ENCODE measurements at places on chromosomes 16 and 17.

DNA sequence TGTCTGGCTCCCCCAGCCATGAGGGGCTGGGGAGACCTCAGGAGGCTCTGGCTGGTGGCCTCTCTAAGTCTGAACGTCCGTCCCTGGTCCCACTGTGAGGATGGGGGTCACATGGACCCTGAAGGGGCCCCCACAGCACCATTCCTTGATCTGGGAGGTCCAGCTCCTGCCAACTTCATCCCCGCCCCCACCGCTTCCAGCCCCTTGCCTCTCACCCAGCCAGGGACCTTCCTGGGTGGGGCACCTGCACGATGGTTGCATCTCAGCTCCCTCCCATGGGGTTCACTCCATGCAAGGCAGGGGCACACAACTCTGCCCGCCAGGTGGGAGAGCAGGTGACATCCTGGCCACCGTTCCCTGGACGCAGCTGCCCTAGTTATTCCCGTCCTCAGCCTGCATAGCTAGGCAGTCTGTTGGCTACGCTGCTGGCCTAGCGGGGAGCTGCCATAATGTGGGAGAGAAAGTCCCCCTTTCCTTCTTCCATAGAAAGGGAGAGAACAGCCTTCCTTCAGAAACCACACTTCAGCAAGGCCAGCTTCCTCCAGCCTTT, 217.9 kb upstream of the RPL38 start:
- no peak for DNase-seq

DNA sequence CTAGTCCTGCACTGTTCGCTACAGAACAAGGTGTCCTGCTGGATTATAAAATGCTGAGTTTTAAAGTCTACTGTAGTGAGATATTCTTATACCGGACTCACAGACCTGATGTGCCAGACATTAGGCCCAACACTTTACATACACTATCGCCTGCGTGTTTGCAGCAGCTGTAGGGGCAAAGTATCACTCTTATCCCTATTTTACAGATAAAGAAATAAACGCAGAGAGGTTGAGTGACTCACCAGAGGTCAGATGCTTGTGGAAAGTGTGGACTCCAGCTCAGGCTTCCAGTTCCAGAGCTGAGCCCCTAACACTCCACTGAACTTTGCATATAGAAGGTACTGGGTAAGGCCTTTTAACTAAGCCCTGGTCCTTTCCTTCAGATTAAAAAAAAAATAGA, 47.4 kb downstream of the PLXDC1 start:
- no peak for DNase-seq

- DNase-seq: peak; percentile 30
Measured at GRCh38 chr16:31072540-31073141, 1.4 kb downstream of the ZNF668 start.

DNA sequence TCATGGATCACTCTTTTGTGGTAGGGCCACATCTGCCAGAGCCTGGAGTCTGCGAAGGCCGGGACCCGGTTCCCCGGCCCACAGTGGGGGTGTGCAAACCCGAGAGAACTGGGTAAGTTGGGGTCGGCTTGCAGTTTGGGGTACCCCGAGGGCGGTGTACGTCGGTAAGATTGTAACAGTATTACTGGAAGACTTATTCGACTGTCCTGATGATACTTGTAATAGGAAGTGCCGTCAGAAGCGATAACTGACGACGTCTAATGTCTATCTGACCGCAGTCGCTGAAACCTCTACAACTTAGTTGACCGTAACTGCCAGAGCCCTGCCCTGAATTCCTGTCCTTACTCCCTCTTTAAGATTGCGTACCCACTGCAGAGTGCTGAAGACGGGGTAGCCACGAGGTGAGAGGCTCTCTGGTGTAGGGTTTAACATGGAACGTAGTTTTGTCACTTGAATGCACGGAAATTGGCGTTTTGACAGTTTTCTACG, 24.0 kb downstream of the TRPV2 start:
- DNase-seq: no peak

DNA sequence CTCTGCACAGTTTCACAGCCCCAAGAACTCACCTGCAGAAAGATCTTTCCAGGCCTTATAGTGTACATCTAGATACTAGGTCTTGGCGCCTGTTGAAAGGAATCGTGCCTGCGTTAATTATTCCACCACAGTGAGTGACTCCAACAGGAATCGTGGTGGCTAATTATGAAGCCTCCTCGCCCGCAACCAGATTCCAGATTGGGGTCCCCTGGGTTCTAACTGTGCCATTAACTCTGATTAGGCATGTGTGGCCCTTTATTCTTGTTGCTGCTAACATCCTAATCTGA, 295.3 kb upstream of the MAF start:
- no peak for DNase-seq

- no peak for DNase-seq
Measured at GRCh38 chr16:24728011-24728410, 1.4 kb upstream of the TNRC6A start.

DNA sequence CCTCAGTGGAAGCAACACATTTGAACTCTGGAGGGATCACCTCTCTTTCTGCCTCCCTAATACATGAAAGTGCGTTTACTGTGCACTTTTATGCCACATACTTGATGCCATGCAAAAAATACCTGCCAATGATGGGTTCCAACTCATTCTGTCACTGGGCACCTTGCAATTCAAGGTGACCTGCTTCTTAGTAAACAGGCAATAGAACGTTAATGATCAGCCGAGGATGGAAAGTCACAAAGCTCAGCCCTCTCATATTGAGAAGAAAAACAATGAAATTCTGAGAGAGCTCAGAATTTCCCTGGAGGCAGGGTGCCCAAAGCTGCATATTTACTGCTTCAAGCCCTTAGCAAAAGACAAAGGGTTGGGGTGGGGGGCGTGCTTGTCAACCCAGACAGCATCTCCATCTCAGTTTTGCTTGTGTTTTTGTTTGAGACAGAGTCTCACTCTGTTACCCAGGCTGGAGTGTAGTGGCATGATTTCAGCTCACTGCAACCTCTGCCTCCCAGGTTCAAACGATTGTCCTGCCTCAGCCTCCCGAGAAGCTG, 23.2 kb downstream of the LITAF start:
- no peak for DNase-seq

DNA sequence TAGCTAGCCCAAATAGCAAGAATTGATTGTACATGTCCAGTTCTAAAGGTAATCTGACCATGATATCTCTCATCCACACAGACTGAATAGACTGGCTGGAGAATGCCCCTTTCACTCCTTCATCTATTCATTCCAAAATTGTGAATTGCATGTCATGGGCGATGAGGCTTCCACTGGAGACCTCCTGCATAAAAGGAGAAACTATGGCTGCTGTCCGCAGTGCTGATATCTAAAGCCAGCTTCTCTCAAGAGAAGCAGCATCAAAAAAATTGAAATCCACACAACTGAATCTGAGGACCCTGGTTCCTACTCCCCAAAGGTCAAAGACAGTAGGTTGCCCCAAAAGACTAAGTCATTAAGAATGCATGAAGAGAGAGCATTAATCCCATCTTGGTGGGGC, 7.9 kb upstream of the SCNN1G start:
- no peak for DNase-seq

GRCh38 chr16:70331588-70332358, 14.9 kb upstream of the DDX19A start:
- DNase-seq: peak; percentile 36

GRCh38 chr17:72430611-72431432, 310.0 kb downstream of the SOX9 start:
- DNase-seq: peak; percentile 42

- DNase-seq: peak; percentile 63
Measured at GRCh38 chr17:8060274-8060673, 21.4 kb downstream of the ALOX15B start.

DNA sequence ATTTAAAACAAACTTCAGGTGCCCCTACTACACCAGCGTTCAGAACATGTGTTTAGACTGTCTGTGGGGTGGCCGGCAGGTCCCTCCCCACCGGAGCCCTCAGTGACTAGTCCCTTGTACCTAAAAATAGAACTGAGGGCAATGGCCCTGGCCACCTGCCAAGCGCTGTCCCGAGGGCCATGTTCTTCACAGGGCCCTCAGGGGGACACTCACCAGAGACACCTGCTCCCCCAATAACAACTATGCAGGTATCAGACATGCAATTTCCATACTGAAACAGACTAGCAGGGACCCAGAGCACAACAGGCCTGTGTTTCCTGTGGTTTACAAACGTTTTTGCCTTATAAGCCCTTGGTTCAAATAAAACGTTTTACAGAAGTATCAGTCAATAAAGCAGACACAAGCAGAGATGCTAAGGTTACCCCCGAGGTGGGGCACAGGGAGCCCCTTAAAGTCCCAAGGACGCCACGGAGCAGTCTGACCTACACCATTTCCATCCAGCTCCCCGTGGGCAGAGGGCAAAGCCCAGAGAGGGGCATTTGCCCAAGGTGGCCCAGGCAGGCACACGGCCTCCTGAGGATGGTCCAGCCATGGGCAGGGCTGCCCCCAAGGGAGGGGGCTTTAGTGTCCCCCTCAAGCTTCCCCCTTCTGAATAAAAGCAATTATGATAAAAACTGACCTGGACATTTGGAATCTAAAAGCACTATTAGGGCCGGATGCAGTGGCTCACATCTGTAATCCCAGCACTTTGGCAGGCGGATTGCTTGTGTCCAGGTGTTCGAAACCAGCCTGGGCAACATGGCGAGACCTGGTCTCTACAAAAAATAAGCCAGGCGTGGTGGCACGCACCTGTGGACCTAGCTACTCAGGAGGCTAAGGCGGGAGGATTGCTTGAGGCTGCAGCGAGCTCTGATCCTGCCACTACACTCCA, 896 bp upstream of the MYLK3 start:
- no peak for DNase-seq

GRCh38 chr16:74844041-74844980, 69.7 kb upstream of the FA2H start:
- no peak for DNase-seq

GRCh38 chr16:82638095-82638798, 11.5 kb downstream of the CDH13 start:
- DNase-seq: no peak

DNA sequence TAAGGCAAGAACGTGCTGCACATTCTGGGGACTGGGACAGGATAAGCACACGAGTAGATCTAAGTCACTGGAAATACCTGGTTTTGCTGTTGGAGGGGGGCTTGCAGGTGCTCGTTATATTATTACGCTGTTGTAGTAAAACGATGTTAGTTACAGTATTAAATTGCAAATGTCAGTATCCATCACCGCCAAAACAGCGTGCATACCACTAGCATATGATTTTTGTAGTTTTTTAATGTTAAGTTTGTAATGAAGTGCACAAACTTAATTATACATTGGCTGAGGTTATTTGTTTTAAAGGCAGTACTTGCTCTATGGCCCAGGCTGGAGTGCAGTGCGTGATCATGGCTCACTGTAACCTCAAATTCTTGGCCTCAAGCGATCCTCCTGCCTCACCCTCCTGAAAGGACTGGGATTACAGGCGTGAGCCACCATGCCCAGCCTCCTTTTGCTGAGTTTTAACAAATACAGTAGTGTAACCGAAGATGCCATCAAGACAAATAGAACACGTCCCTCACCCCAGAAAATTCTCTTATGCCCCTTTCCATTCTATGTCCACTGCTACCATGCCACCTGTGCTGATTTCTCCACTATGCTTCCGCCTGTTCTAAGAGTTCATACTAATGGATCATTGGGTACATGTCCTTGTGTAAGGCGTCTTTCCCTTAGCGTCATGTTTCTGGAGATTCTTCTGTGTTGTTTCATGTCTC, 20.7 kb upstream of the CSNK1D start:
- DNase-seq: no peak

GRCh38 chr17:59510611-59511010, 54.8 kb upstream of the DHX40 start:
- no peak for DNase-seq

GRCh38 chr17:68334393-68334792, 43.1 kb downstream of the ARSG start:
- no peak for DNase-seq

DNA sequence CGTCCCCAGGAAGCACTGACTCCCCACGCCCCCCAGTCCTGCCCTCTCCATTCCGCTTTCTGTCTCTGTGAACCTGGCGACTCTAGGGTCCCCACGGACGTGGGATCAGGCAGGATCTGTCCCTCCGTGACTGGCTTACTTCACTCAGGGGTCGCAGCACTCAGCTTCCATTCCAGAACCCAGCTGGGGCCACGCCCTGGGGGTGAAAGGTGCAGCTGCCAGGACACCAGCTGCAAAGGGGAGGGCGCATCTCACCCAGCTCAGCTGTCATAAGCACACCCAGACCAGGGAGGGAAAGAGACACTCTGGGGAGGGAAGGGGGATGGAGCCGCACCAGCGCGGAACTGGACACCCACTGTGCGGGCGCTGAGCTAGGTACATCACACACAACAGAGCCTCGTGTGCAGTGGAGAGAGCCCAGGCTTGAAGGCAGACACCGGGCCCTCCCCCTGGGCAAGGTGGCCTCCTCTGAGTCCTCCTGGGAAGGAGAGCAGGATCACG, 18.5 kb upstream of the HEXD start:
- DNase-seq: peak; percentile 66

- no peak for DNase-seq
Measured at GRCh38 chr17:66647391-66647983, 187.4 kb upstream of the CACNG5 start.
